ENCODE measurements at places on chromosomes 12 and 14.

DNA sequence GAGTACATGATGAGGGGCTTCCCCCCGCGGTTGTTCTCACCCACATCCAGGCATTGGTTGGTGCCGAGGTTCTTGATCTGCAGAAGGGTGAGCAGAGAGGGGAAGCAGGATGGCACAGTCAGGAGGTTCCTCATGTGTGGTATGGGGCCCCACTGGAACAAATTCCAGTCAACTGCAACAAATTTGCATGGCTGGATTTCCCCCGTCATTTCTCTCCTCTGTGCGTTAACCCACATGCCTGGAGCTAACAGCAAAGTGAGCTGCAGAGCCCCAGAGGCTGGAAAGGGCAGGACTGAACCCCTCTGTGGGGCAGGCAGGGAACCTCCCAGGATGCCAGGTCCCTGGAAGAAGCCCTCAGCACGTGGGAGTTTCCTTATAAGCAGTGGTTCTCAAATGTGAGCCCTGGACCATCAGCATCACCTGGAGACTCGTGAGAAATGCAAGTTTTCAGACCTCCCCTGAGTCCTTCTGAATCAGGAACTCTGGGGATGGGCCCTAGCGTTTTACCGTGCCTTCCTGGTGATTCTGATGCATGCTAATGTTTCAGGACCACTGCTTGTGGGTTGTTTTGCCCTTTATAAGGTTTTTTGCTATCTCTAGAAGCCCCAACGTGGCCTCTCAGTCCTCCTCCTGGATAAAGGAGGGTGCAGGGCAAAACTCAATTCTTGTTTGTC is 11.0 kb upstream of the CELA1 start:
- peak; percentile 61 for DNase-seq

DNA sequence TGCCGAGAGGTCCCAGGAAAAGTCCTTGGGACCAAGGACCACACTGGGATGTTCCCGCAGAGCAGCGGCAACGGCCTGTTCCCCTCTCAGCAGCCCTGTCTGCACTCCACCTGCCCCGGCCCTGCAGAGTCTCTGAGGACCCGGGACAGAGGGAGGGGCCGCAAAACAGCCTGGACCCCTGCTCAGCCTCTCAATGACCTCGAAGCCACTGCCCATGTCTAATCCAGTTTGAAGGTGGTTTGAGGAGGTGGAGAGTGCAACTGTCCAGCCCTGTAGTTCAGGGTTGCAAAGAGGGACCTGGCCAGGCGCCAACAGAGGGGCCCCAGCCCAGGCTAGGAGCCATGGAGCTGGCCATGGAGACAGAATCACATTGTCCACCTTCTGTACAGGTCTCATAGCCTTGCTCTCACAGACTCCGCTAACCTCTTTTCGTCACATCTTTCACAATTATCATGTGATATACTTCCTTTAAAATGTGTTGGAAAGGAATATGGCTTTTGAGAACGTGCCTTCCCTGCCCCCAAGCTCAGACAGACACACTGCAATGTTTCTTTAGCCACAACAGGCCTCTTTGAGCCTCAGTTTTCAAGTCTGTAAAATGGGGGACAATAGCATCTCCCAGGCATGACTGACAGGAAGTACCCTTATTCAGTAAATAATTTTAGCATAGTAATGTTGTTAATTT is 49.3 kb downstream of the ACTN1 start:
- peak; percentile 81 for DNase-seq

DNA sequence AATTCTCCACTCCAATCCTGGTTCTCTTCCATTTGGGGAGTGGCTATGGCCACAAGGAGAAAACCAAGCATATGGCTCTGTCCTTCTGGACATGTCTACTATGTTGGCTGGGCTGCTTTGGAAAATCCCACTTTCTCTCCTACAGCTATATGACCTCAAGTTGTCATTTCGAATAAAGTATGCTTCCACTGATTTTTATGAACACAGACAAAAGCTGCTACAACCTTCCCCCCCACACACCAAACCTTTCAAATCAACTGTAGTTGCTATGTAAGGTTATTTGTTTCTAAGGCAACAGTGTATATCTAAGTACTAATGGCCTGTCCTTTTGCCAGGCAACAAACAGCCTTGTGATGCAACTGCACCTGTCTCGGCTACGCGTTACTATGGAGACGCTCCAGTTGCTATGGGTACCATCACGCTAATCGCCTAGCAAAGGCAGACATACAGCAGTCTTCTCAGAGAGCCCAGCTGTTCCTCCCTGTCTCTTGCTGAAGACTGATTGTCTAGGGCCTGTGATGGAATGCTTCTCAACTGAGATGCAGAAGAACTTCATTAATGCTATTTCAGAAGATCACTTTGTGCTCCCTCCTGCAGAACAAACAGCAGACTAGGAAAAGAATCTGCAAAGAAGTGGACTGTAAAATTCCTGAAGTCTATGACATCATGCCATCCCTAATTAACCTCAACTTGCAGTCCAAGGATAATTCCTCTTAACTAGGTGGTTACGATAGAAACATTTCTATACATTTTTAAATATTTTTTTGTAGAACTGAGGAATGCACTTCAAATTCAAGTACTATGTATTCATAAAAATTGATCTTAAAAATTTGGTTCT is 67.6 kb downstream of the FOXN3 start:
- DNase-seq: no peak

DNA sequence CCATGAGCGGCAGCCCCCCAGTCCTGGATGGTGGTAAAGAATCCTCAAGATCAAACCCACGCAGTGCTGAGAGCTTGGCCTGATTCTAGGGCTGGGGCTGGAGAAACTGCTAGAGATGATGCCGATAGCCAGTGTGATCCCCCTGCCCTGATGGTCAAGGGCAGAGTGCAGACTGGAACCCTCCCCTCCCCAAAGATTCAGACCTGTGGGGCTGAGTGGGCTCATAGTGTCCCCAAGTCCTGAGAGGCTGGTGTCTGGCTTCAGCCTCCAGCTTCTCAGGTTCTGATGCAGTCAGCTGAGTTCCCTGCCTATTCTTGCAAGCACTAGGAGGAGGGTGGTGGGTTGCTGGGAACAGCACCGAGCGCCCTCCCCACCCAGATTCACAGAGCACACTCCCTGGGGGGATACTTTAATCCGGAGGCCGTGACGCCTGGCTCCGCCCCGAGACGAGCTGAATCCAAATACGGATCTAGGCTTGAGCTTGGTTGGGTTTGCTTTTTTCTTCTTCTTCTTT is 11.9 kb downstream of the RHOF start:
- DNase-seq: no peak

DNA sequence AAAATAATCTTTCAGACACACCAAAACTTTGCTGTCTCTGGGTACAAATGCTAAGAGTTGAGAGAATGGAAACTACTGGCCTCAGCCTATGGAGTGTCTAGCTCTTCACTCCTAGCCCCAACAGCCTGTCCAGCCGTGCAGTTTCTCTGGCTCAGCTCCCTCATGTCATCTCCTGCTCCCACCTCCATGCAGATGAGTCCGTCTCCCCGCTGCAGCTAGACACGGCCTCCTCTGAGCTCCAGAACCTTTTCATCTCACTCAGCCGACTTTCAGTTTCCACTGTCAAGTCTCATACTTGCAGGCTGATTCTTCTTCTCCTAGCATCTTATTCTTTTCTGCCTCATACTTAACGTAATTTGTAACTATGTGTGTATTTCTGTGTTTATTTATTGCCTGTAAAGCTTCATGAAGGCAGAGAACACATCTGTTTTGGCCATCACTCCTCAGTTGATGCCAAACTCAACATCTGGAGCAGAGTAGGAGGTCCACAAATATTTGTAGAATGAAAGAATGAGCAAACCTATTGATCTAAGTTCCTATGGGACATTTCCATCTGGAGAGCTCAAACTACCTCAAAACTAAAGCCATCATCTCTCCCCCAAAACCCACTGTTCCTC is 139.8 kb upstream of the PWP1 start:
- no peak for DNase-seq

GRCh38 chr12:47867495-47867941 is 37.3 kb downstream of the VDR start:
- DNase-seq: peak; percentile 66

DNA sequence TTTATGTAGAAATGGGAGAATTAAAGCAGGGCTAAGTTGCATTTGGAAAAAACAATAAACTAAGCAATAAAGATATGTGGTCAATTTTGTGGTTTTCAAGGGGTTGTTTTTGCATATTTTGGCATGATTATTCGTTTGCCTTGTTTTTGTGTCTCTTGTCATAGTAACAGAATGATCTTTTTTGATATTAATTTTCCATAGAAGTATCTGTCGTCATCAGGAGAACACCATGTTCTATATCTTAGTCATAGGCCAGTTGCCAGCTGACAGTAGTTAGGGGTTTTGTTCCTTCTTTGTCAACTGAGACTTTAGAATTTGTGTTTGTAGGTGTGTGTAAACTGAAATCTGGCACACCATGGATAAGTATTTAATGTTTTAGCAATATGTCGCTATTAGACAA is 1354.8 kb downstream of the LRFN5 start:
- no peak for DNase-seq

DNA sequence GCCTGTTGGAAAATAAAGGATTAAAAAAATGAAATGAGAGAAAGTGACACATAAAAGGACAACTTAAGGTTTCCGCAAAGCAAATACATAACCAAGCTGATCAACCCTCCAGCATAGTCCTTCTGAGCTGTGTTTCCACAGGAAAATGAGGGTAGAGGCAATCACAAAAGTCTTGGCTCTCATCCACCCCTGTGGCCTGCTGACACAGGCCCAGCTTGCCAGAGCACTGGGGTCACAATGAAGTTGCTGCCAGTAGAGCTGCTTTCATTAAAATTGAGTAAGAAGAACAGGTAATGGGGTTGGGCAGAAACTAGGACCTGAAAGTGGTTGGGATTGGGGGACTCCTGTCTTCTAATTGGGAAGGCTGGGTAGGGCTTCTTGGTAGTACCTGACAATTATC is 65.9 kb downstream of the RERG start:
- DNase-seq: no peak

DNA sequence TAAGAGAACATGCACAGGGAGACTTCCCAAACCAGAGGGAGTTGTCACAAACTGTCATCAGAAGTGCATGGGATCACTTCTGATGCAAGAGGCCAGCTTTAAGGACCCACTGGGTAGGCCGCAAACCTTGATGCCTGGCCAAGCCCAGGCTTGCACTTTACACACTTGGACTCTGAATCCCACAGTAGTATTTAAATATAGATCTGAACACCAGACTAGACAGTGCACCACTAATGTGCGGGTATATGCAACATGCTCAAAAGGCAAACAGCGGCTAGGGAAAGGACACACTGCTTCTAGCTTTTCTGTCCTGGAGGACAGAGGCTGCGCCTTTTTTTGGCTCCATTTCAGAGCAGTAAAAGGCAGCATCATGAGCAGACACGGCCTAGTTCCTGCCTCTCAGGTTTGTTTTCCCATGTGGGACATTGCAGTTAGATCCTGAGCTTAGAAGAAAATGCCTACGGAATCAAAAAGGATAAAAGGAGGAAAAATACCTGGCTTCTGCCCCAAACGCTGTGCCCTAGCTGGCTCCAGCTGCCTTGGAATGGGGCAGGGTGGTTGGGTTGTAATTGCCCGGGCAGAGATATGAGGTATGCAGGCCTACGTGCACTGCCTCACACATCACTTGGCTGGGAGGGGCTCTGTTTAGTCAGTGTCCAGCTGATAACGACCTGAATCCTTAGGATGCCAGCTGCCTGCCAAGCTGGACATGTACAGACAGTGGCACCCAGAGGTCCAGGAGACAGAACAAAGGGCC is 84.5 kb upstream of the EGLN3 start:
- DNase-seq: no peak

- DNase-seq: no peak
These were observed 90.7 kb upstream of the ATP2B1 start for GRCh38 chr12:89799316-89799715.

DNA sequence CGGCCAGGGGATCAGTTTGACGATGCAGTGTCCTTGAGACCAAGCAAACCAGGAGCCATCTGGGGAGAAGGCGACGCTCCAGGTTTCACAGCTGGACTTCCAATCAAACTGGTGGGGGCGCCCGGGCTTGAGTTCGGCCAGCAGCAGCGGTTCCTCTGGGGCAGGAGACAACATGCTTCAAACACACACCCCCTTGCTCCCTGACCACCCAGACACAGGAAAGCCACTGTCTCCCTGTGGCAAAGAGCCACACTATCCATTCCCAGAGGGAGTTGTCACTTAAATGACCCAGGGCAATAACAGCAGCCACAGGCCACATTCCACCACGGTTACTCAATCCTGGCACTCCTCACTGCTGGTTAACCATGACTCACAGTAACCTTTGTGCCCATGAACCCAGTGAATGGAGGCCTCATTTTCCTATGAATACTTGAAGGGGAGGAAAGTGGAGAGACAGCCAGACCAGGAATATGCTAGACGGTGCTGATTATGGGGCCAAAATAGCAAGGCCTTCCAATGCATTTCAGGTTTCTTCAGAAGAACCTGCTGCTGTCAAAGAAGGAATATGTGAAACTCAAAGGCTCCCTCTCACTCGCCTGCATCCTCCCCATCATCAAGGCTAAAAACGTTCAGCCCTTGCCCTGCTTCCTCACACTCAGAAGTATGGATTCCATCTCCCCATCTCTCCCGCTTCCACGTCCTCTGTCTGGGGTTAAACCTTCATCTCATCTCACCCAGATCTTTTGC is 8.5 kb downstream of the WSB2 start:
- DNase-seq: peak; percentile 69

GRCh38 chr12:96143392-96143791 is 50.8 kb upstream of the ELK3 start:
- no peak for DNase-seq

DNA sequence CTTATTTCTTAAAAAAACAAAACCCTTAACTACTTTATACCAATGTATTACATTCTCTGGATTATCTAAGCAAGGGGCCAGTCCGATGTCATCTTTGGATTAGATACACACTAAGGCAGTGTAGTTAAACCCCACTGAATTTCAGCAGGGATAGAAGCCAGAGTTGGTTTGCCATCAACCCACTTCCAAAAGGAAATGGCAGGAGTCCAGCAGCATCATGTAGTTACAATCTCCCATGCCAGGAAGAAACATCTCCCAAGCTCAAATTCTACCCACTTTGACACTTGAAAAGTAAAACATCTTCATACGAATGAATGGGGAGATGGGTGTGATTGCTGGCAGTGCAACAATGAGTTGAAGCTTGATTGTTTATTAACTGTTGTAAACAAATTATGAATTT is 203.5 kb upstream of the PLXNC1 start:
- DNase-seq: no peak

GRCh38 chr14:24055971-24056799 is 4.4 kb downstream of the CARMIL3 start:
- DNase-seq: no peak

GRCh38 chr12:118361889-118362288 is 10.8 kb downstream of the TAOK3 start:
- DNase-seq: peak; percentile 83

DNA sequence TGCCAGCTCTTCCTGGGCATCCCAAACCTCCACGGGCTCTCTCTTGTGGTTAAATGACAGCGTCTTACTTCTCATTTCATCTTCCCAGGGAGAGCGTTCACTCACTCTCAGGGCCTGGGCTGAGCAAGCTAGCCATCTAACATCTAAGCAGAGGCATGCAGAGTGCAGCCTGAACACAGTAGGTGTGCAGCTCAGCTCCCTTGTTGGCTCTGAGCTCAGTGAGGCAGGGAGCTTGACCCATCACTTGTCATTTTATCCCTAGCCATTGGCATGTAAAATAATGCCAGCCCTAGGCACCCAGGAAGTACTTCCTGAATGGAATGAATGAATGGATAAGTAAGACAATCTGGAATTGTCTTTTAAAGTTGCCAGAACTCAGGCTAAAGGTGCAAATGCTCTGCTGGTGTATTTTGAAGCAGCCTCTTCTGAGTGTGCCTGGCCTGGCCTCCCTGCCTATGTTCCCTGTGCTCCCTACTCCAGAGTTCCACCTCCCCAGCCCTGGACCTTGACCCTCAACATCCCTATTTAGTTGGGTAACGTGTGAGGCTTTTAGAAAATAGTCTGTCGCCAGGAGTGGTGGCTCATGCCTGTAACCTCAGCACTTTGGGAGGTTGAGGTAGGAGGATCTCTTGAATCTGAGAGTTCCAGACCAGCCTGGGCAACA is 9.5 kb upstream of the MEG3 start:
- DNase-seq: no peak
